NCI-H1417 treated with DMSO at 0.1 percent for 48 hours (cell line): ENCODE measurements at places on chromosomes 11 and 22.

DNA sequence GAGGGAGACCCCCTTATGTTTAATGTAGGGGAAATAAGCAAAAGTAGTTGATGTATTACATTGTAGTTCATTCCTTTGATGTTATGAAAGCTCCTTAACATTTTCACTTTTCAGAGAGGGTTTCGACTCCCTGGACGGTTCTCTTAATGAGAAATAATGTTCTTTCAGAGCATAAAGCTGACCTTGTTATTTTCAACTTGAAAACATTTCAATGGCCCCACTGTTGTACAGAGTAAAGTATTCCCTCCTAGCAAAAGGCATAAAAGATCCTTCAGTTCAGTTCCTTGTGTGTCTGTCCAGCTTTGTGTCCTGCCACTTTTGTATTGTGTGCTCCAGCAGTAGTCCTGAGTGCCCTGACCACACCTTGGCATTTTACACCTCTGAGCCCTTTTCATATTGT is 63.9 kb downstream of the UVRAG start:
- DNase-seq = no peak

DNA sequence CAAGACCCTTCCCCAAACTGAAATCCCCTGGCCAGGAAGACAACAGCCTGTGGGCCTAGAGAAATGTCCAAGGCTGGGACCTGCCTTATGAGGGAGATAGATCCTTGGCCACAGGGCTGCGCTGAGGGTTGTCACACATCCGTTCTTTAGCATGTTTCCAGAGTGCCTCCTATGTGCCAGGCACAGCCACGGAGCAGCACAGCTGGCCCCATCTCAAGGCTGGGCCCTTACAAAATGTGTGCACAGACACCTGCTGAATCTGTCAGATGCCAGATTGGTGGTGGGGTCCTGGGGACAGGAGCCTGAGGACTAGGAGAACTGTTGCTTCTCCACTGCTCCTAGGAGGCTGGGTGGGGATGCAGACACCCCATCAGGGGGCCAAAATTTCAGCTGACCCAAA is 11.2 kb downstream of the GRIK4 start:
- DNase-seq = no peak

GRCh38 chr11:95108671-95109551 is 19.3 kb downstream of the ENDOD1 start:
- DNase-seq = no peak

GRCh38 chr11:27557226-27557625 is 50.7 kb upstream of the LIN7C start:
- DNase-seq = no peak

DNA sequence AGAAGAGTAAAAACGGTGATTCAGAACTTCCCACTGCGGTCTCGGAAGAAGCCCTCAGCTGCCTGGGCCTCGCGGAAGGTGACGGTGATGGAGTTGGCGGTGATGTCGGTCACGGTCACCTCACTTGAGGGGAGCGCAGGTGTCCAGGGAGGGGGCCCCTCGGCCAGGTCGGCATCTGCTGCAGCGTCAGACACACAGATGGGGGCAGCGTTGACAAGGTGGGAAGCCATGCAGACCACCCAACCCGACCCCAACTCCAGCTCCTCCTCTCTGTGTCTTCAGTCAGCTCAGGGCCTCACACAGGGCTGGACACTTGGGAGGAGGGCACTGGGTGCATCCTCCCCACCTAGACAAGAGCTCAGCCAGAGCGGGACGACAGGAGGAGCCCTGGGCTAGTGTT is 18.6 kb downstream of the CBX7 start:
- DNase-seq = no peak

- DNase-seq = no peak
Measured at GRCh38 chr11:102293873-102294601, 23.2 kb upstream of the BIRC3 start.

- no peak for DNase-seq
Measured at GRCh38 chr11:72544589-72544988, 110.3 kb upstream of the CLPB start.

- DNase-seq = no peak
Measured at GRCh38 chr11:73095613-73096012, 46.5 kb downstream of the FCHSD2 start.

DNA sequence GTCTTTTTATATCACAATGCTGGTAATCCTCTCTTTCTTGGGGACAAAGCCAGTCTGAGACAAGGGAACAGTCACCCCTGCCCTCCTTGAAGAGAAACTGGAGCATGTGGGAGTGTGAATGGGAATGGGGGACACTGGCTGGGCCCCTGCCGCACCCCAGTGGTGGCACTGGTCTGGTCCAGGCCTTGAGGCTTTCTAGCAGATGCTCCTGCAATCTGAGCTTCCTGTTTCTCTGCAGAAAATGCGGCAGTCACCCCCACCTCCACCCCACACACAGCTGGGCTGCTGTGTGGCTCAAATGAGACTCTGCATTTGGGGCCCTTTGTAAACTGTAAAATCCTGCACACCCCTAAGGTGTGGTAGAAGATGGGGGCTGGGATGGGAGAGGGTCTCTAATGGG is 6.6 kb upstream of the MARK2 start:
- DNase-seq = no peak

- no peak for DNase-seq
Measured at GRCh38 chr11:132051704-132052103, 681.3 kb downstream of the NTM start.

DNA sequence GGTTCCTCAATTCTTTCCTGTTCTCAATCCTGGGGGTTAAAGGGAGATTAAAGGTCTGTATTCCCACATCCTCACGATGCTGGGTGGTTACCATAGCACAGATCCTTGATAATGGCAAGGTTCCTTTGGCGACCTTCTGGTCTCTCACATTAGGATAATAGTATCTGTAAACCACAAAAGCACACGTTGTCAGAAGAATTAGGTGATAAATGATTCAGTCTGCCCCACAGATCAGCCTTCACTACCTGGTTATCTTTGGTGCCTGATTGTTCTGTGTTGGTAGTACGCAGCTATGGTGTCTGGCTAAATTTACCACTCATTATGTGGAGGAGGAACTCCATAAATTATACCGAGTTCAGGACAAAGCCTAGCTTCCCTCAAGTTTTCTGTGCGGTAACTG is 78.4 kb downstream of the C2CD3 start:
- no peak for DNase-seq

DNA sequence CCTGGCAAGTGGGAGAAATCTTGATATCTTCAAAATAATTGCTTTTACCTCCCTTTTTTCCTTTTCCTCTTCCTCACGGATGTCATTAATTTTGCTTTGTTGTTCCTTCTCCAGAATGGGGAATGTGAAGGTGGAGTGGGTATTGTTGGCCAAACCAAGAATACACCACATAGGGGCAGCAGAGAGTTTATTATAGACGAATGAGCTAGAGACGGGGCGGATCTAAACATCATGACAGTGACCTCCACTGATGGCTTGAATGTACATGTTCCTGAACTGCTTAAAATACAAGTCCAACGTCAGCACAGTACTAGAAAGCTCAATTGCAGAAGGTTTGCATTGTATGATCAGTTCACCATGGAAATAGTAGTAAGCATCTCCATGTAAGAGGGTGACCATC is 122.3 kb upstream of the SNX19 start:
- DNase-seq = no peak

GRCh38 chr11:40134820-40135570 is 1324.5 kb downstream of the LRRC4C start:
- DNase-seq = no peak

- DNase-seq = no peak
Measured at GRCh38 chr11:87423161-87423560, 385.4 kb downstream of the TMEM135 start.

- DNase-seq = no peak
Measured at GRCh38 chr11:71084306-71085012, 167.9 kb downstream of the SHANK2 start.

GRCh38 chr11:75582506-75582894 is 20.4 kb downstream of the SERPINH1 start:
- no peak for DNase-seq

- no peak for DNase-seq
Measured at GRCh38 chr11:35995681-35996271, 51.9 kb downstream of the LDLRAD3 start.

- no peak for DNase-seq
Measured at GRCh38 chr11:17224727-17225126, 16.9 kb upstream of the PIK3C2A start.

- DNase-seq = no peak
Measured at GRCh38 chr11:47500121-47500520, 51.2 kb upstream of the RAPSN start.

GRCh38 chr11:88317536-88317935 is 20.0 kb downstream of the CTSC start:
- DNase-seq = no peak

DNA sequence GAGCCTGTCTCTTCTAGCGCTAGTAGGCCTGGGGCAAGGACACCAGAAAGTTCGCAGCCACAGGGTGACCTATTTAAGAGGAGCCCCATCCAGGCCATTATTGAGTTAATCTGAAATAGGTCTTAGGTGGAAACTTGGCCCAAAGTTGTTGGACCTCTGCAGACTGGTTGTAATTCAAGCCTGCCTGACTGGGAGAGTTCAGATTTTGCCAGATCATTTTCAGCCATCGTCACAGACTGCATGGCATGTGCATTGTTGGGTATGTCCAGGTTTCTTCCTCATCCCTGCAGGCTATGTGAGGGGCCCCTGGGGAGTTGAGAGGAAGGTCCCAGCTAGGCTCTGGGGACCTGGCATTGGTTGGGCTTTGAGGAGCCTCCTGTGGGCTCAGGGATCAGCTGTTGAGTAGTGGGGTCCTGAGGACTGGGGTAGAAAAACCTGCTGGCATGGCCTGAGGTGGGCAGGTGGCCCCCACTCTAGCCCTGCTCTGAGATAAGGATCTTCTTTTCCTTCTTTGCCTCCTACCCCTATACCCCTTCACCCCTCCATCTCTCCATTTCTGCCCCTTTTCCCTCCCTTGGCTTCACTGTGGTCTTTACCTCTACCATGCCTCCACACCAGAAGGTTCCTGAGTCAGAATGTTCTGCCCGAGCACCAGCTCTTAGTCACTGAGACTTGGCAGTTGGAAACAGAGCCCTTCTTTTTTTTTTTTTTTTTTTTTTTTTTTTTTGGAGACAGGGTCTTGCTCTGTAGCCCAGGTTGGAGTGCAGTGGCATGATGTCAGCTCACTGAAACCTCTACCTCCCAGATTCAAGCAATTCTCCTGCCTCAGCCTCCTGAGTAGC is 112.7 kb downstream of the MORC2 start:
- DNase-seq = no peak

DNA sequence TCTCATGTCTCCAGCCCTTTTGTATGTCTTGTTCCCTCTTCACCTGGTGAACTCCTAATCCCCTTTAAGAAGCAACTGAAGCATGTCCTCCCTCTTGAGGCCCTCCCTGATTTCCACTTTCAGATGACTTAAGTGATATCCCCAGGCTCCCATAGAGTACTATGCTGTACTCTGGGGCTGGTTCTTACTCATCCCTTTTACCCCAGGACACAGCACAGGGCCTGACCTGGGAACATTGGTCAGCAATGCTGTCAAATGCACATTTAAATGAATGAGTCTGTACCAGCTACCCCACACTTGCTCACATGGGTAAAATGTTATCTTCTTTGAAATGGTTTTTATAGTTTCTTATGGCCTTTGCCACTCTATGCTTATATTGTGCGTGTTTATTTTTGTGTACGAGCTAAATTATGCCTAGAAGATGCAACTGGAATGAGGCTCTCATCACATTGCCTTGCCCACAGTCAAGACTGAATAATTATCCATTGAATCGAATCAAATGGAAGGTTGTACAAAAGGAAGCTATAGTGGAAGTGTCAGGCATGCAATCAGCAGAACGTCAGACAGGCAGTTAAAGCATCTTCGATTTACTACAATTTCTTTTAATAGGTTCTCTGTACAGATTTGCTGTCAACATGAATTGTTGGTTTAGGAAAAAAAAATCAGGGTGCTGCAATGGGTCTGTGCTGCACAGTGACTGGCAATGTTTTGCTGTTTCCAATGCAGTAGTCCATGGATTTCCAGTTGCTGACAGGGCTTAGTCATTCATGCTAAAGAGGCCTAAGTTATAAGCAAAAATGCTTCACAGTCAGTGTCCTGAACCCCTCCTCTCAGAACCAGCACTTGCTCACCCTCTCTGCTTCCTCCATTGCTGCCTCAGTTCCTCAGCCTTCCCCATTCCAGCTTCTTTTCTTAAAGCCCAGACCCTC is 79.5 kb downstream of the PARVA start:
- DNase-seq = no peak

- no peak for DNase-seq
Measured at GRCh38 chr11:117749541-117749910, 47.5 kb downstream of the DSCAML1 start.

DNA sequence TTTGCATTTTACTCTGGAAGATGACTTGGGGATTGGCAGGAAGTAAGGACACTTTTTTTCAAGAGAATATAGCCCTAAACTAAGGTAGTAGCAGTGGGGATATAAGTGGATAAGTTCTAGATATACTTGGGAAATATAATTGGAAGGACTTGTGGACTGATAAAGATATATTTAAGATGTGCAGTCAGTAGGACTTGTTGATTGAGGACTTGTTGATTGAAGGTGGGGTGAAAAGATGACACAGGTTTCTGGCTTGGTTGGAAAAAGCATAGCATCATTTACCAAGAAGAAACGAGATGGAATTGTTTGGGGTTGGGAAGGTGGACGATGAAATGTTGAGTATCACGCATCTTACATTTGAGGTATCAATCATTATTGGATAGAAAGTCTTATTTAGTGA is 1.5 kb upstream of the TAF10 start:
- DNase-seq = no peak

- no peak for DNase-seq
Measured at GRCh38 chr22:42268852-42269410, 1.5 kb downstream of the TCF20 start.

- no peak for DNase-seq
Measured at GRCh38 chr11:17734418-17734911, at the start of gene KCNC1. KCNC1 (plus strand) TSS chr11:17734781; CDS start chr11:17736003, 1,222 bp downstream.

DNA sequence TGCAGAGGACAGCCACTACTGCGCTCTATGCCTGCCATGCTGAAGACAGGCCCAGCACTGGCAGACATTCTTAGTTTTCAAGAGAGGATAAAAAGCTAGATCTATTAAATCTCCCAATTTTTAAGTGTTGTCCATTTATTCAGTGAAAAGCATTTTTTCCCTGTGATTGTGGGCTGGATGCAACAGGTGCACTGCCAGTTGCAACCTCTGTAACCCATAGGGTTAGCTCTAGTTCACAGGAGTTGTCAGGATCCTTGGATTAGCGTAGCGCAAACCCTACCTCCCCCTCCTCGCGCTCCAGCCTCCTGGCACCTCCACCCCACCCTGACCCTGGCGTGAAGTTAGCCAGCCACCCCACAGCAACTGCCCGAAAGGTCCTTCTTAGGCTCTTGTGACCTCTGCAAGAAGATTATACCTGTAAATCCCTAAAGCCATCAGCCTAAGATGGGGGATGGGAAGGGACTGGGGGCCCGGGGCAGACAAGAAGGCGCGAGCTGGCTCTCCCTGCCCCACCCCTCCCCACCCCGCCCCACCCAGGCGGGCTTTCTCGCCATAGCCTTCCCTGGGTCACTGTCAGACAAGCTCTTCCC is 30.9 kb downstream of the EIF3F start:
- no peak for DNase-seq

DNA sequence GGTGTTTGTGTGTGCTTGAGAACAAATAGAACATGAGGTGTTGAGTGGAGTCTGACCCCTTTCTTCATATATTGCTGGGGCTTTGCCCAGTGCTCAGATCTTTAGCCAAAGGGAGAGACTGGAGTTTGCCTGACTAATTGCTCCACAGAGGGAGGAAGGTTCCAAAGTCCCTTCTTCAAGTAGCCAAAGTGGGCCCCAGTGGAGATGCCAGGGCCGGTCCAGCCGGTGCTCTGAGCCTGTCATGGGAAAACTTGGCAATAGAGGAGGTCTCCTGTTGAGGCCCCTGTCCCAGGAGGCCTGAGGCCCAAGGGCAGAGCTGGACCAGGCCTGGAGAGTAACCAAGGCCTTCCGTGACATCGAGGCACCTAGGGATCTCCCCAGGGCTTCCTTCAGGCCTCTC is 112.3 kb downstream of the DSCAML1 start:
- DNase-seq = no peak
